ENCODE measurements at places on chromosomes 13 and 19.

DNA sequence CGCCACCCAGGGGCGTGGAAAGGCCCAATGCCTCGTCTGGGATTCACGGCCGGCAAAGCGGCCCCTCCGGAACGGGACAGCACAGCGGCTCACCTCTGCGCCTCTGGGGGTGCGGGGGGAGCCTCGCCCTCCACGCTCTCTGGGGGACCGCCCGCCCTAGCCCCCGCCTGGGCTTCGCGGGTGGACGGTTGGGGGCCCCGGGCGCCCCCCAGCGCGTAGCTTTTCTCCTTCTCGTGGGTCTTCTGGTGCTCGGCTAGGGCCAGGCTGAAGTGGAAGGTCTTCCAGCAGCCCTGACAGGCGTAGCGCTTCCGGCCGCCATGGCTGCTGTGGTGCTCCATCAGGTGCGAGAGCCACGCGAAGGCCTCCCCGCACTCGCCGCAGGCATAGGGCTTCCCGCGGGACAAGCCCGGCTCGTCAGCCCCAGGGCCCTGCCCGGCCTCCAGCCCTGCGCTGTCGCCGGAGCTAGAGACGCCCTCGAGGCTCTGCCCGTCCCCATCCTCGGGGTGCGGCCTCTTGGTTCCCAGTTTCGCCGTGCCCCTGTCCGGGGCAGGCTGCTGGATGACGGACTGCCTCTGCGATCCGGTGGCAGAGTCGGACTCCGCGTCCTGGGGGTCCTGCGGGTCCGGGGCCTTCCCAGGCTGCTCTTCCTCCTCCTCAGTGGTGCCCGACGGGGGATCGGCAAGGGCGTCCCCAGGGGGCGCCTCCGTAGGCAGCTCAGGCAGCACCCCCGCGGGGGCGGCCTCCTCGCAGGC is 13.3 kb downstream of the ZSCAN18 start:
- no peak overlapping the region for H3K27ac ChIP-seq
- H3K4me3 ChIP-seq = no peak overlapping the region
- no peaks in the 10 kb centered on the region for H3K27me3 ChIP-seq
- peaks cover 29% of the 10 kb centered on the region for H3K36me3 ChIP-seq

- H3K4me3 ChIP-seq = no peak overlapping the region
- no peak overlapping the region for H3K27ac ChIP-seq
- H3K27me3 ChIP-seq = no peaks in the 10 kb centered on the region
- H3K36me3 ChIP-seq = no peaks in the 10 kb centered on the region
- no peaks in the 10 kb centered on the region for H3K4me1 ChIP-seq
Measured at GRCh38 chr13:35530581-35530980, 54.1 kb upstream of the MAB21L1 start.

GRCh38 chr19:45110851-45111266 is 17.9 kb downstream of the PPP1R37 start:
- H3K27me3 ChIP-seq = no peaks in the 10 kb centered on the region
- H3K27ac ChIP-seq = no peak overlapping the region
- peaks cover 5% of the 10 kb centered on the region for H3K4me1 ChIP-seq

- no peak overlapping the region for H3K4me3 ChIP-seq
- H3K27ac ChIP-seq = no peak overlapping the region
- H3K27me3 ChIP-seq = peaks cover 6% of the 10 kb centered on the region
- DNase-seq = no peak
- H3K4me1 ChIP-seq = peaks cover 12% of the 10 kb centered on the region
Measured at GRCh38 chr19:7865262-7865911, 8.8 kb downstream of the PRR36 start.

- no peak overlapping the region for H3K27ac ChIP-seq
- peaks cover 4% of the 10 kb centered on the region for H3K4me1 ChIP-seq
- no peaks in the 10 kb centered on the region for H3K36me3 ChIP-seq
- DNase-seq = no peak
Measured at GRCh38 chr13:48231080-48231479, 1.9 kb upstream of the ITM2B start.

- no peak overlapping the region for H3K4me3 ChIP-seq
- H3K36me3 ChIP-seq = no peaks in the 10 kb centered on the region
- no peak for DNase-seq
- H3K27ac ChIP-seq = no peak overlapping the region
Measured at GRCh38 chr19:33234092-33234491, 8.4 kb upstream of the SLC7A10 start.

- H3K36me3 ChIP-seq = no peaks in the 10 kb centered on the region
- H3K4me1 ChIP-seq = no peaks in the 10 kb centered on the region
- H3K27me3 ChIP-seq = no peaks in the 10 kb centered on the region
- no peak overlapping the region for H3K27ac ChIP-seq
- no peak for DNase-seq
Measured at GRCh38 chr19:30049226-30049625, 107.2 kb downstream of the URI1 start.

DNA sequence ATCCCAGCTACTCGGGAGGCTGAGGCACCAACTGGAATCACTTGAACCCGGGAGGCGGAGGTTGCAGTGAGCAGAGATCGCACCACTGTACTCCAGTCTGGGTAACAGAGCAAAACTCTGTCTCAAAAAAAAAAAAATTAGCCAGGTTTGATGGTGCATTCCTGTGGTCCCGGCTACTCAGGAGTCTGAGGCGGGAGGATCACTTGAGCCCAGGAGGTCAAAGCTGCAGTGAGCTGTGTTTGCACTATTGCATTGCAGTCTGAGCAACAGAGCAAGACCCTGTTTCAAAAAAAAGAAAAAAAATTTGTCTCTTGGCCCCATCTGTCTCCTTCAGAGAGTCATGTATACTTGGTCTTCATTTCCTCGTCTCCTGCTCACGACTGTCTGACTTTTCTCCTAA is 1.6 kb downstream of the CCDC97 start:
- no peaks in the 10 kb centered on the region for H3K27me3 ChIP-seq
- no peak for DNase-seq
- H3K27ac ChIP-seq = no peak overlapping the region
- no peak overlapping the region for H3K4me3 ChIP-seq
- H3K4me1 ChIP-seq = peaks cover 7% of the 10 kb centered on the region

- H3K27me3 ChIP-seq = peaks cover 6% of the 10 kb centered on the region
- H3K27ac ChIP-seq = no peak overlapping the region
- H3K4me1 ChIP-seq = no peaks in the 10 kb centered on the region
- peak; percentile 19 for DNase-seq
- H3K36me3 ChIP-seq = no peaks in the 10 kb centered on the region
Measured at GRCh38 chr13:46119883-46120614, 15.2 kb upstream of the CPB2 start.

GRCh38 chr13:91946498-91947070 is 548.2 kb downstream of the GPC5 start:
- H3K4me3 ChIP-seq = no peak overlapping the region
- H3K36me3 ChIP-seq = no peaks in the 10 kb centered on the region
- no peak overlapping the region for H3K27ac ChIP-seq
- DNase-seq = peak; percentile 12
- no peaks in the 10 kb centered on the region for H3K4me1 ChIP-seq

DNA sequence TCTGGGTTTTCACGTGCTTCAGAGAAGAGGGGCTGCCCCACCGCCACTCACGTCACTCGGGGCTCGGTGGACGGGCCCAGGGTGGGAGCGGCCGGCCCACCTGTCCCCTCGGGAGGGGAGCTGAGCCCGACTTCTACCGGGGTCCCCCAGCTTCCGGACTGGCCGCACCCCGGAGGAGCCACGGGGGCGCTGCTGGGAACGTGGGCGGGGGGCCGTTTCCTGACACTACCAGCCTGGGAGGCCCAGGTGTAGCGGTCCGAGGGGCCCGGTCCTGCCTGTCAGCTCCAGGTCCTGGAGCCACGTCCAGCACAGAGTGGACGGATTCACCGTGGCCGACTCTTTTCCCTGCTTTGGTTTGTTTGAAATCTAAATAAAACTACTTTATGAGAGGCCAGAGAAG is 2.2 kb upstream of the GZMM start:
- no peak for DNase-seq
- H3K4me1 ChIP-seq = no peaks in the 10 kb centered on the region
- H3K27me3 ChIP-seq = no peaks in the 10 kb centered on the region
- H3K27ac ChIP-seq = no peak overlapping the region
- no peak overlapping the region for H3K4me3 ChIP-seq
- H3K36me3 ChIP-seq = peaks cover 44% of the 10 kb centered on the region

DNA sequence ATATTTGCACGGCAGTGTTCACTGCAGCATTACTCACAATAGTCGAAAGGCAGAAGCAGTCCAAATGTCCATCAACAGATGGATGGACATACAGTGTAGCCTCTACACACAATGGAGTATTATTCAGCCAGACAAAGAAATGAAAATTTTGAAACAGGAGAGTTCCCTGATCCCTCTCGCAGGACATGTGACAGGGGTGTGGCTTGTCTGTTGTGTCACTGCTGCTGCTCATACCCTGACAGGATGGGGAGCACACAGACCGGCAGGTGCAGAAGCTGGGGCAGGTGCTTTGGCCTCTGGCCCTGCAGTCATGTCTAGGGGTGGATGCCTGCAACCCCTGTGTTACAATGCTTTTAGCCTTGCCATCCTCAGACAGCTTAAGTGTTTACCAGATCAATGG is 204.3 kb downstream of the EFNB2 start:
- DNase-seq = no peak
- no peak overlapping the region for H3K4me3 ChIP-seq
- H3K36me3 ChIP-seq = no peaks in the 10 kb centered on the region
- no peak overlapping the region for H3K27ac ChIP-seq

GRCh38 chr13:61179741-61180140 is 235.9 kb downstream of the PCDH20 start:
- DNase-seq = no peak
- no peaks in the 10 kb centered on the region for H3K27me3 ChIP-seq
- no peaks in the 10 kb centered on the region for H3K36me3 ChIP-seq
- no peak overlapping the region for H3K27ac ChIP-seq
- no peak overlapping the region for H3K4me3 ChIP-seq
- H3K4me1 ChIP-seq = no peaks in the 10 kb centered on the region

DNA sequence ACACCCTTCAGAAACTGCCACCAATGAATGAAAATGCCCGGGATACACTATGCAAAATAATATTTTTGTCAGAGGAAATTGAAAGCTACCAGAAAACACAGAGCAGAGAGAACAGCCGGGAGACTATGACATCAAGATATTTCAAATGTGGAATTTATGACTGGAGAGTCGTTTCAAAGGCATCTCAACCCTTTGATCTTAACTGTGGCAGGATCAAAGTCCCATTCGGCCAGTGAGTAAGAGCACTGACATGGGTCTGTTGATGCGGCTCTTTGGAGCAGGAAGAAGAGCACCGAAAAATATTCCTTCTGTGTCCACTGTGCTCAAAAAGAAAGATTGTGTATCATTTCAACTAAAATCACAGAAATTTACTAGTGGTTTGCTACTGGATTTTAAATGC is 201.9 kb downstream of the RFC3 start:
- H3K36me3 ChIP-seq = no peaks in the 10 kb centered on the region
- no peak overlapping the region for H3K4me3 ChIP-seq
- H3K4me1 ChIP-seq = no peaks in the 10 kb centered on the region
- no peak overlapping the region for H3K27ac ChIP-seq
- no peaks in the 10 kb centered on the region for H3K27me3 ChIP-seq

DNA sequence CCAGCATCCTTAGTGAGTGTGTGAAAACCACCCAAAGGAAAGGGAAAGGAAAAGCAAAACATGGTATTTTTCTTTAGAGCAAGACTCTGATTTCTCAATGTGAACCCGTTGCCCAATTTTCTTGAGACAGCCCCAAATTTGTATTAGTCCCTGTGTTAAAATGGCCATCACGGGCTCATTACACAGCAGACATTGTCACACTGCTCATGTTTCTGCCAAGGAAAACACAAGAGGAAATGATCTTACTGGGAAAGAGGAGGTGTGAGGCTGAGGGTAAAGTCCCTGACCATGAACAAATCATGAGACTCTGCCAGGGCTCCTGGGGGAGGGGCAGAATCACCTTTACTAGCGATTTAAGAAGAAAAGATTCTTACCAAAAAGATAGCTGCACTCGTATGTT is 54.4 kb downstream of the FAM124A start:
- H3K4me1 ChIP-seq = no peaks in the 10 kb centered on the region
- peaks cover 20% of the 10 kb centered on the region for H3K27me3 ChIP-seq
- H3K27ac ChIP-seq = no peak overlapping the region
- no peak overlapping the region for H3K4me3 ChIP-seq

DNA sequence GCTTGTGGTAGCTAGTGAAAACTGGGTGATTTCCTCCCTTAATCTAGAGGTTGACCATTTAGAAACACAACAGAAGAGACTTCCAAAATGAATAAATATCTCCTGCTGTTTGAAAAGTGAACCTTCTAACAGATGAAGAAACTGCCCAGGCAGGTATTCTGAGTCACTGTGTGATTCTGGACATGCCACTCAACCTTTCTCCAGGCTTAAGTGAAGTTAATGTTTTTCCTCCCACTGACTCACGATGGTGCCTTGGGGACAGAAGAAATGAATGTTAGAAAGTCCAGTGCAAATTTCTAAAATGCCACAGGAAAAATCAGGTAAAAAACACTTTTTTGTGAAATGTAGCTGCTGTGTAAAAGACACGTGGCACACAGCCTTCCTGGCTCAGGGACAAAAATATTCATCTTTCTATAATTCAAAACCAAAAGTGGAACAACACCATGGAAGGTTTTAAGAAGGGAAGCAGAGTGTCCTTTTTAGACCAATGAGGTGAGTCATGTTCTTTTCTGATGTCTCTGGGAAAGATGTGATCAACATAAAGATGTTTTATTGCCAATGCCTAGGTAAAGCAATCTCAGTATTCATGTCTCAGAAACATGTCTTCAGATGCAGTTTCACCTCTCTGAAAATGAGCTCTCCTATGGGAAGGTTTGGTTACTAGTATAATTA is 9.1 kb downstream of the UBE2L5 start:
- H3K27me3 ChIP-seq = no peaks in the 10 kb centered on the region
- DNase-seq = peak; percentile 8
- H3K27ac ChIP-seq = no peak overlapping the region

- no peaks in the 10 kb centered on the region for H3K27me3 ChIP-seq
- H3K4me1 ChIP-seq = no peaks in the 10 kb centered on the region
- no peak overlapping the region for H3K27ac ChIP-seq
- no peak overlapping the region for H3K4me3 ChIP-seq
Measured at GRCh38 chr19:23263870-23264590, 13.8 kb upstream of the ZNF724 start.

DNA sequence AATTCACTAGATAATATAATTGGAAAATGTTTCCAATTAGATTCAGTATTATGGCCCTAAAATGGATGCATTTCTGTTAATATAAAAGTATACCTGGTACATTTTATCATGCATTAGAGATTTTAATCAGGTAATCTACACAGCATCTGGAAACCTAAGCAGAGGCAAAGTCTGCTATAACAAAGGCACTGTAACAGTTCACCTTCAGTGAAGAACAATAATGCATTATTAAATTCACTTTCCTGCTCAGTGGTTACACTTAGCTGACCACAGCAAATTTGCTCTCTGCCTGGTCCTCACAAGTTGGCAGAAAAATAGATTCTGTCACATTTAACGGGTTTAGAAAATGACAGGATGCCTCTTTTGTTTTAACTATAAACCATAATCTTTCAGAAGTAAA is 326.9 kb downstream of the DACH1 start:
- H3K4me1 ChIP-seq = no peaks in the 10 kb centered on the region
- H3K27ac ChIP-seq = no peak overlapping the region
